CD4-positive, alpha-beta T cell treated with Interleukin-15 for 1 hour (primary cell): ENCODE measurements at places on chromosomes 2 and 18.
A peak's percentile ranks its signal among the peaks of the same experiment; 100 is the strongest.

DNA sequence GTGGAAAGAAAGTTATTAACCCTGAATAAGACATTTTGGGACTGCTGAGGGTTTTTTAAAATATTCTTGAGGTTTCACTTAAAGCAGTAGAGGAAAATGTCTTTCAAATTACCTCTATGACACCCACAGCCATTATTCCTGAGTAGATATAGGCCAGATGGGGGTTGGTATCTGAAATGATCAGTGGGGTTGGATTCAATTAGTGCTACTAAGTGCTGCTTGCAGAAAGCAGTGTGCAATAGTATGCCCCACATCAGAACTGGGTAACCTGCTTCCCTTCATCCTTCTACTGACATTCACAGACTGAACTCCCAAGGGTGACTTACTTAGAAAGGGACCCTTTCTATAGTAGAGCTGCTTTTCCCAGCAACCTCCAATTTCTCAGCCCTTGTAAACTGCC lies 7.3 kb upstream of the ETAA1 start:
- no peak for DNase-seq

DNA sequence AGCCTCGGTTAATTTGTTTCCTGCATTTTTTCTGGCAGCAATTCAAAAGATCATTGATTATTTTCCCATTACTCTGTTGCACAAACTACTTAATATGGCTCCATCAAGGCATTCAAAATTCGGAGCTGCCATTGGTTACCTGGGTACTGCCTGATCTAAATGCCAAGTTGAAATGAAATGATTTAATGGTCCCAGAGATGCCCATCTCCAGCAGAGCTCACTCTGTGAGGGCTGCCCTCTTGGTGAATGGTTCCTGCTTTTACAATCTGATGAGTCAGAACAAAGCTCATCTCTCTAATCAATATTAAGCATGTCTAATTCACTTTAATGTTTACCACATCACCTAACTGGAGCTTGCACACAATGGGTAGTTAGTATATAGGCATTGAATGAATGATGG lies 126.1 kb downstream of the CTNNA2 start:
- no peak for DNase-seq

GRCh38 chr18:36650266-36650665 lies 178.5 kb downstream of the TPGS2 start:
- DNase-seq: no peak

DNA sequence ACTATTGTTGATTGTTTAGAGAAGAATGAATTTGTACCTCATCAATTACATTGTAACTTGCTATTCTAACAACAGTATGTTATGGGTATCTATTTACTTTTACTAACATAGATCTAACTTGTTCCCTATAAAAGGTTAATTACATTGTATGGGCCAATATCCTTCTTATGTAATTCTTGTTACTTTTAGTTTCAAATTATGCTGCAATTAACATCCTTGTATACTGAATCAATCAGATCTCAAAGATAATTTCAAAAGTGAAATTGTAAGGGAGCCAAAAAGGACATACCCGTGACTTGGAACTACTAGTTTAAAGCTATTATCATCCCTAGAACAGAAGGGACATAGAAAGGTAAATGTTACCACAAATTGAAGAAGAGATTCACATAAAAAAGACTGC lies 79.9 kb upstream of the RIT2 start:
- no peak for DNase-seq

DNA sequence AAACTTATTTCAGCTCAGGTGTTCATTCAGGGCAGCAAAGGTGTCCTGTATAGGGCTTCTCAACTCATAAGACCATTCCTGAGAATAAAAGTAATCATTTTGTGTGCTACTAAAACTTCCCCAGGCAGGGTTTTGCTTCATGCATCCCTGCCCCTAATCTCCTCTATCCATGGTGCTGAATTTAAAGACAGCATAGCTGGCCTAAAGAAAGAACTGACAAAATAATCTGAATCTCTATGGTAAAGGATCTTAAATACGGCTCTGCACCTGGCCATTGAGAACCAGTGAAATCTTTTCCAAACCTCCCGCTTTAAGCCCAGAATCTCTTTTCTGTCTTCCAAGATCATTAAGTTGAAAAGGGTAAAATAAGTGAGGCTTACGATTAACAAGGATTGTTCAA lies 292.1 kb upstream of the KLHL29 start:
- no peak for DNase-seq

DNA sequence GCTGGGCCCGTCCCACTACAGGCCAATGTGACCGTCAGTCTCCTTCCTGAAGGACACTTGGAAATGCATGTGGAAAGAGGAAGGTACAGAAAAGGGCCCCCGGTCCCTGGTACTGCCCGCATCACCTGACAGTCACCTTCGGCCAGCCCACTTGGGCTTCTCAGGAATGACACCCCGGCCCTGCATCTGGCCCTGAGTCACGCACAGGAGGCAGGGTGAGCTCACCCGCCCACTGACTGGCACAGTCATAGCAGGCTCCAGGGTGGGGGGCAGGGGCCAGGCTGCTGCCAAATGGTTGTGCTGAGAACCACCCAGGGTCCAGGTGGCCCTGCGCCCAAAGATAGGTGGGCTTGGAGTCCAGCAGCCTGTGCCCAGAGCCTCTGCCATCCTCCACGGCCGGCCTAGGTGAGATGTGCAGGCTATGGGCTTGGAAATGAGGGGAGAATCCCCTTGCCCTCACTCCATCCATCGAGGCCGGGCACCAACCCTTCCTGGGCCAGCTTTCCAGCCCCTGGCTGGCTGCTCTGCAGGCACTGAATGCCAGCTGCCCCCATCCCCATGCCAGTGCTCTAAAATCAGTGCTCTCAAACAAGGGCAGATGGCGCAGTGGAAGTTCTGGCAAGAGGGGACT lies 14.1 kb downstream of the EMX1 start:
- DNase-seq: peak; percentile 12

DNA sequence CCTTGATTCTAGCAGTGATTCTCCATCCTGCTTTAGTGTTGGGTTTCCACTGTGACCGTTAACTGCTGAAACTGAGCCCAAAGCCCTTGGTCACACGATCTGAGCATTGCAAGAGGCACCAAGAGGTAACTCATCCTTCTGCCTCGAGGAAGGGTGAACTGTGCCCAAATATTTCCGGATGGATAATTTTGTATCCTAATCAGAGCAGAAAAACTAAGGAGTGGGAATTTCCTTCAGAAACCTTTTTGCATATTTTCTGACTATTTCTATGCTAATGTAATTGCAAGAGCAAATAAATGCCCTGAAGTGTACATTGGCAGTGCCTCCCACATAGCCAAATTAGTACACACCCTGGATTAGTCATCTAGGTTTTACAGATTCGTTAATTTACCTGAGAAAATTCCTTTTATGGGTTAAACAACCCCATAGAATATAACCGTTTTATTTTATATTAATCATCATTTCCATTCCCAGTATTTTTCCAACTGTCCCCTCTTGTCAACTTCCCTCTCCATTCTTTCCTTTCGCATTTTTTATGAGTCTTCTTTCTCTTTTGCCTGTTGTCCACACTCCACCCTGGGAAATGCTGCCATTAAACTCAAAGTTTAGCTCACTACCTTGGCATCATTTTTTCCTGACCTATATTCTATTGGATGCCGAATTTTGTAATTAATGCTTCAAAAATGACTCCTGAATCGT lies 31.7 kb upstream of the COBLL1 start:
- DNase-seq: no peak

GRCh38 chr2:128577141-128577930 lies 258.7 kb upstream of the HS6ST1 start:
- no peak for DNase-seq

DNA sequence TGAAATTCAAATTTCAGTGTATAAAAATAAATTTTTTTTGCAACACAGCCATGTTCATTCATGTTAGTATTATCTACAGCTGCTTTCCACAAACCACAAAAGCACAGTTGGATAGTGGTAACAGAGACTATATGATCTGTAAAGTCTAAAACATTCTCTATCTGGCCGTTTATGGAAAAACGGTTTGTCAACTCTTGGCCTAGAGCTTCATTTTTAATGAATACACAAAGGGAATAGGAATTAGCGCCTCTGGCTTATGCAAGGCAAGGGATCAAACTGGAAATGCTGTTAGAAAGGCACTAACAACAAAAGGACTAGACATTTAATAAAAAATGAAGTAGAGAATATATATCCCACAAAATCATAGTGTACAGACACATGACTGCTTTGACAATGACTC lies 211.9 kb downstream of the EXOC6B start:
- DNase-seq: no peak

DNA sequence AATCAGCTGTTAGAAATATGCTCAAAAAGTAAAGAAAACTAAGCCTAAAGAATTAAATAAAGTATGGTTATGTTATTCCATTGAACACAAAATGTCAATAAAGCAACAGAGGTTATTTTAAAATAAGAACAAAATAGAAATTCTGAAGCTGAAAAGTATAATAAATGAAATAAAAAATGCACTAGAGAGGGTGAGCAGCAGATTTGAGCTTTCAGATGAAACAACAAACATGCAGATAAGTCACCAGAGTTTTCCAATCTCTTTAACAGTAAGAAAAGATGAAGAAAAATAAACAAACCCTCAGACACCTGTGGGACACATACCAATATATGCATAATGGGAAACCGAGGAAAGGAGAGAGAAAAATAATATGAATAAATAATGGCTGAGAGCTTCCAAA lies 70.3 kb upstream of the SLC9A2 start:
- no peak for DNase-seq

- DNase-seq: no peak
These were observed 70.8 kb downstream of the KCNE4 start for GRCh38 chr2:223122781-223123180.

DNA sequence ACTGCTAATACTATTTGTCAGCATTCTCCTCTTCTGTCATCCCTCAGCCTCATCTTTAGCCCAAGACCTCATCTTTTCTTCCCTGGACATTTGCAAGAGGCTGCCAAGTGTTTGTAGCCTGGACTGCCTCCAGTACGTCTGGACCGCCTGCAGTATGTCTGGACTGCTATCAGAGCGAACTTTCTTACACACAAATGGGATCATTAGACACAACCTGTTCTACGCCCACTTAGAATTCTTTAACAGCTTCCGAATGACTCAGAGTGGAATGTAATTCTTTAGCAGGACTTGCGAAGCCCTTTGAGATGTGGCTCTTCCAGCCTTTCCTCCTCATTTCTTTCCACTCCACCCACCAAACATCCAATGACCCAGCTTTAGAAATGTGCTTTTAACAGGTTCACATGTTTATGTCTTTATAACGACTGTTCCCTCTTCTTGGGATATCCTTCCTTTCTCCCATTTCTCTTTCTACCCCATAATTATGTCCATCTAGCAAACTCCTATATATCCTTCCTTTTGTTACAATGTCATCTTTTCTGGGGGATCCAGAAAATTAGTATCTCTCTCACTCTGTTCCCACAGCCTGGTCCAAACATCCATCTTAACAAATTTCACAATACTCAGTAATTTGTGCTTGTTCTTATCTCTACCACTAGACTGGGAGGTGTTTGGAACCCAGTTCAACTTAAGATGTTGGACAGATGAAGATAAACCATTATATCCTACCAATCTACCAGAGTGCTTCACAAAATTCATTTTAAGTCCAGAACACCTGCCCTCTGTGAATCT lies 171.3 kb upstream of the PGAP1 start:
- DNase-seq: no peak

- DNase-seq: no peak
These were observed 4.3 kb downstream of the TMEFF2 start for GRCh38 chr2:192190474-192190873.

DNA sequence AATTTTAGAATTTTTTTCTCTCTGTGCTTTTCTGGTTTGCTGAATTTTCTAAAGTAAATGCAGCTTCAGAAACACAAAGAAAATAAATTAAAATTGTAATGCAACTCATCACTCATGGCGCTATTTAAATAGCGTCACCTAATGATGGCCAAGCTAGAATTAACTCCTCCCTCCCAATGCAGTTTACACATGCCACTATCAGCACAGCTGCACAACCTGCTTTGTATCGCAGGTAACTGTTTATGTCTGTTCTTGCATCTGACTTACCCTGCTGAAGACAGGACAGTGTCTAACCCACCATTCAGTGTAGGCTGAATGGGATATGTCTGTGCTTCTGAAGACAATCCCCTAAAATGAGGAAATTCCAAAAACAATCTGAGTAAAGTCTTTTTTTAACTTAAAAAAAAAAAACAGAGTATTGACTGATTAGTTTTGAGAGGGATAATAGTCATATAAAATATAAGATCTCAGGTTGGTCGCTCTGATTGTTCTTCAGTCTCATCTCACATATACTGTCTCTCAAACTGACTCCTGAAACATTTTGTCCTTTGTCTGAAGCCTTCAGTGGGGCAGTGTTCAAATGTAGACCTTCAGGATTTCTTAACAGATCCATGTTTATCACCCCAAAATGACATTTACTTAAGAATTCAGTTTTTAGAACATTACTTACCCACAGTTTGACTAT lies 271.4 kb downstream of the ZEB2 start:
- DNase-seq: no peak

GRCh38 chr2:172394002-172394401 lies 33.4 kb upstream of the ITGA6 start:
- no peak for DNase-seq

DNA sequence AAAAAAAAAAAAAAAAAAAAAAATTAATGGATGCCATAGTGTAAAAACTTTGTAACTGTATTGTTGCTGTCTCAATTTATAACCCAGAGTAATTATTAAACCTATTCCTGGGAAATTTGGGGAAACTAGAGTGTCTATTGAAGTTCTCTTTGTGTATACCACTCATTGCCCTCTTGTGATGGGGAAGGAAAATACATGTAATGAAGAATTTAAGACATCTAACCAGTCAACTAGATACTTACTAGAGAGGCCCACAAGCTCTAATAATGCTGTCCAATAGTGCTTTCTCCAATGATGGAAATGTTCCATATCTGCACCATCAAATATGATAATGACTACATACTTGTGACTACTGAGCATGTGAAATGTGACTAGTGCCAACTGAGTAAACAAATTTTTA lies 168.5 kb upstream of the SLC39A10 start:
- no peak for DNase-seq

DNA sequence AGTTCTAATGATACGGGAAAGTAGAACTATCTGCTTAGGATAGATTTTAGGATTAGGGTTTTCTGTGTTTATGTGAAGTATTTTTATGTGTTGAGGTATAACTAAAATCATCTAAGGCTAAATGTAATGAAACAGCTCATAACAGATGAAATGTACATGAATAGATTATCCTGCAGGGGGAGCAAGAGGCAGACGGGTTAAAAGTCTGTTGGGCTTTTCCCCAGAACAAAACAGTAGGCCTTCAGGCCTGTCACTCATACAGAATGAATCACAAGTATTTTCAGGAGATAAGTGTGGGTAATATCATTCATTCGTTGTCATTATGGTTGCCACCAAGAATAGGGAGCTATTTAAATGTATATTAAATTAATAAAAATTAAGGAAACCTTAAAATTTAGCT lies 107.9 kb upstream of the IL1R2 start:
- DNase-seq: no peak
